ACHN (cell line): ENCODE measurements at places on chromosomes 2 and 18.

GRCh38 chr2:157238296-157238695 lies 19.2 kb upstream of the GALNT5 start:
- no peak for DNase-seq

DNA sequence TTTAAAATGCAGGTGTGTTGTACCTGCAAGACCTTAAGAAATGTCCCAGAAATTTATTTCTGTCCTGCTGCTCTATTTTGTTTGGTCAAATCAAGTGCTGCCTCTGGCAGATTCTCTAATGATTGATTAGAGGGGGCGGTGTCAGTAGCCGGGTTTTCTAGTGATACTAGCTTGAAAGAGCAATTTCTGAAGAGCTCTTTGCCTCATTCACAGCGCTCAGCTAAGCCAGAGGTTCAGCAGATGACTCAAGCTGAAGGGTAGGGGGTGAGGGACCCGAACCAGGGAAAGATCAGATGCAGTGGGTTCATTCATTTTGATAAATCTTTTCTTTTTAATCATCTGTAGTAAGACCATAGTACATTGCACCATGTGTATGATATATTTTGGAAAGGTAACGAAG lies 15.0 kb downstream of the ZBTB7C start:
- no peak for DNase-seq

DNA sequence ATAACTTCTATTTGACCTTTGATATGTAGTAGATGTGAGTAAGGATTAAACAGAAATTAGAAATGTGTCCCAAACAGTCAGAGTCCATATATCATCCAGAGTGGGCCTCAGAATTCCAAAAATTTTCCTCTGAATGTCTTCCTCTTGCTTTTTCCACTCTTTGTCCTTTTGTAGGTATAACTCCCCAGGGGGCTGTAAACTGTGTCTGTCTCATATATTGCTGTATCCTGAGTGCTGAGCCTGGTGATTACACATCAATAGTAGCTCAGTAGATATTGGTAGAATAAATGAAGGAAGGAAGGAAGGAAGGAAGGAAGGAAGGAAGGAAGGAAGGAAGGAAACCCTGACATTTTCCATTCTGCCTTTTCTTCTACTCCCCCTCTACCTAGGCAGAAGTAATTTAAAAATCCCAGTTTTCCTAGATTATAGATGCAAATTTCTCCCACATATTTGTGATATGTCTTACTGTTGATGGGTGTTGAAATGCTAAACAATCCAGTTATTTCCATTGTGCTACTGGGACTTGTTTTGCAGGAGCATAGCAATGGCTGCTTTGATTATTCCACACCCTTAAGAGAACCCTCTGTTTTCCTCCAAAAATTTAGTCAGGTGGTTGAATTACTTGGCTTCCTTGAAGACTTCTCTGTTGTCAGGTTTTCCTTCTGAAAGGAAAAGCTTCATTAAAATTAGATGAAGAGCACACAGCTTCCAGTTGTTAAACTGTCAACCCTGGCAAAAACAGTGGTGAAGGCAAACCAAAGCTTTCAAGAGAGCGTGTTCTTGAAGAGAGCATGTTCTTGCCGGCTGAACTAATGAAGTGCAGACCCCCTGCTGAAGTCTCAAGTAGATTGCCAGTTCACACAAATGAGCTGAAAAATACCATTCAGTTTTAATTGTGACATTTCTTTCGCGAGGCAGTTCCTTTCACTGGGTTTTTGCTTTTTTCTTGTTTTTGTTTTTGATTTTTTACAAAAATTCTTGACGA lies 147.8 kb downstream of the KCNE4 start:
- DNase-seq = no peak

DNA sequence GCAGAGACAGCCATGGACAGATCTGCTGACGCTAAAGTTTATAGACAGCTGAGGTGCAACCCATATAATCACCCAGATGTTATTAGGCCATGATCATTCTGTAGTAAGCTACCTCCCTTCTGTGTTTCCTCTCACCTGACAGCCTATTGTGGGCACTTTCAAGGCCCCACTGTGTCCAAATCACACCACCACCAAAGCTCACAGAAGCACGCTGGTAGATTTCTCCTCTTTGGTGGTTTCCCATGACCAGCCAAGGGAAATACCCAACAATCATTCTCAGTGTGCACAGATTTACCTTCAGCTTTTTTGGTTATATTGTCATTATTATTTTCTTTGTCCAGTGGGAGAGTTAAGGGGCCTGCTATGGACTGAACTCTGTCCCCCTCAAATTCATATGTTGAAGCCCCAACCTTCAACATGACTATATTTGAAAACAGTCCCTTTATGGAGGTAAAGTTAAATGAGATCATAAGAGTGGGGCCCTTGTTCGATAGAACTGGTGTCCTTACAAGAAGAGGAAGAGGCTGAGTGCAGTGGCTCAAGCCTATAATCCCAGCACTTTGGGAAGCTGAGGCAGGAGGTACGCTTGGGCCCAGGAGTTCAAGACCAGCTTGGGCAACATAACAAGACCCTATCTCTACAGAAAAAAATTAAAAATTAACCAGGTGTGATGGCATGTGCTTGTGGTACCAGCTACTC lies 74.0 kb upstream of the MSH6 start:
- no peak for DNase-seq
